ENCODE measurements at places on chromosomes 5 and 9.

DNA sequence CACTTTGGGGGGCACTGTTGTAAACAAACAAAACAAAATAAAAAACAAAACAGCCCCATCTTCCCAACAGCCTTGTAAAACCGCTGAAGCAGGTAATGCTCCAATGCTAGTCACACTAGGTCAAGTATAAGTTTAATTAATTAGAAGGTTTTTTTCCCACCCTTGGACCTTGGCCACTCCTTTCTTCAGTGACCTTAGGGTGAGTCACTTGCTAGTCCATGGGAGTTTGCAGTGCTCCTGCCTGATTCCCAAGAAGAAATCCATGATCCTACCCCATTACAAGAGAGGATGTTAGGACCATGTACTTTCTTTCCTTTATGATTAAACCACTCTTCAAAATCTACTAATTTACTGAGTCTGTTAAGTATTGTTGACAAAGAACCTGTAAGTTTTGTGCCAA is 192.2 kb upstream of the CDKN2B start:
- no peak for DNase-seq

DNA sequence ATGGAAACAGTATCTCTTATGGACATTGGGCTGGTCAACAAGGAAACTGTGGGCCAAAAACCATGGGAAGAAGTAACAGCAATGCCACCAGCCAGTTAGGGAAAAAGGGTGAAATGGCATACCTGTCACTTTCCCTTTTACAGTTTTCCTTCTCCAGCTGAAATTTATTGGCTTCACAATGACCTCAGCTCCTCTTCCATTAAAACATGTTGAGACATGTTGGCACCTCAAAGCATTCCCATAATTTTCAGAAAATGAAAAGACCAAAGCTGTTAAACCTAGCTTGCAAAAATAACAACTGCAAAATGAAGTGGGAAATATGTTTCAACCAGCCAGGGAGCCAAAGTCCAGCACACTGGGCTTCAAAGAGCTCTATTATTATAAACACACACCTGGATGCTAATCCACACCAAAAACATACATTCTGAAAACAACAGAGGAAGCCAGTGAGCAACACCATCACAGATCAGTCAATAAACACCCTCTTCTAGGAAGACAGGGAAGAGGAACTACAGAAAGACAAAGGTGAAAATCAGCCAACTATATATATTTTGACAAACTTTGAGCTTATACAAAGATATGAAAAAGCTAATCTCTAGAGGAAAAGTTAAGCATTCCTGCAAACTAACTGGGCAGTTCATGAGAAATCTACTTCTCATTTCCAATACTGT is 78.4 kb upstream of the PTGER4 start:
- DNase-seq: no peak

DNA sequence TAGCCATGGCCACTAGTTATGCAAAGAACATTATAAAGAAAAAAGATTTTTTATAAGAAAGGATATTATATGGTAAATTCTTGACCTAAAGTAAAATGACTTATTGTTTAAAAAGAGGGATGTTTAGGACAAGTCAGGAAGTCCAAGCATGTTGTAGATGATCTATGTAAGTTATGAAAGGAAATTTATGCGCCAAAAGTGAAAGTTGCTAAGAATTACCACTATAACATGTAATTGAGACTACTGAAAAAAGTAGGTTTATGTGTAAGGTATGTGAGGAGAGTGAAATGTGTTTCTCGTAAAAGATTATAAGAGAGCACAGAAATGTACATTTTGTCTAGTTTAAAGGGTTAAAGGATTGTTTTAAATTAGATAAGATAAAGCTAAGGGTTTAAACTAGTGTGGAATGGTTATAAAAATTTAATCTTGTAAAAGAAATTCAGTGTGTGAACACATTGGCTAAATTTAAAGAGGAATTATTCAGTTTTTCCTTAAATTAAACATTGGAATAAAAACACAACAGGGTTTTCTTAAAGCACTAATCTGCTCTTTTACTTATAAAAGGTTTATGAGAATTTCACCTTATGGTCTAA is 1100.4 kb upstream of the EDIL3 start:
- DNase-seq: no peak

DNA sequence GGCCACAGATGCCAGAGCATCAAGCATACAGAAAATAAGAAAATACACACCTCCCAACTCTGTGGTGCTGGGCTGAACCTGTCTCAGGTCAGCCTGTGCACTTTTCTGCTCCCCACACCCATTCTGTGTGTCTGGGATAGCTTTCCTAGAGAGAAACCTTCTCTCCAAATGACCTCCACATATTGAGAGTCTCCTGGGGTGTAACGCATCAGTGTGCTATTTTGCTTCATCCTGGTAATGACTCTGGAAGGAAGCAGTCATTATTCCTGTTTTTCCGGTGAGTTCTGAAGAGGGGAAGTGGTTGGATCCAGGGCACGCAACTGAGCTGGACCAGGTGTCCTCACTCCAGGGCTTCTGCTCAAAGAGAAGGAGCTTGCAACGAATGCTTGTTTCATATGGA is 73.2 kb upstream of the SH3PXD2B start:
- DNase-seq: no peak

- no peak for DNase-seq
Observed at GRCh38 chr5:177491429-177491945, 5.9 kb downstream of the PDLIM7 start.

All from globus pallidus (tissue), 1 donor.